ENCODE measurements at places on chromosomes 2 and 18.

- DNase-seq = no peak
These were observed 184.1 kb downstream of the ACKR3 start for GRCh38 chr2:236753606-236754270.

GRCh38 chr2:225637259-225637658, 237.7 kb downstream of the NYAP2 start:
- DNase-seq = no peak

GRCh38 chr2:8418721-8419120, 263.1 kb upstream of the ID2 start:
- no peak for DNase-seq

DNA sequence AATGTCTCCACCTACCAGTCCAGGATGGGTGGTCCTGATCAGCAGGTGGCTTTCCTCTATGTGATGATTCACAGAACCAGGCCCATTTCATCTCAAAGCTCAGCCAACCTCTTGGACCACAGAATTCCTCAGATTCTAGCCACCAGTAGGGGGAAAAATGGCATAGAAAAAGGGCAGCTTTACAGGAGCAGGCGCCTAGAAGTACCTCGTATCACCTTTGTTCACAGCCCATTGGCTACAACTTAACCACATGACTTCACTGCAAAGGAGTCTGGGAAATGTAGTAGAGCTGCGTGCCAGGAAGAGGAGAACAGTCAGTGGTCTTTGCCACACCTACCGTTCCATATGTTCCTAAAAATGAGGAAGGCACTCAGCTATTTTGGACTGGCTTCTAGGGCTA, 62.8 kb upstream of the DTNA start:
- DNase-seq = no peak

GRCh38 chr2:27832396-27832795, 57.8 kb downstream of the RBKS start:
- no peak for DNase-seq

DNA sequence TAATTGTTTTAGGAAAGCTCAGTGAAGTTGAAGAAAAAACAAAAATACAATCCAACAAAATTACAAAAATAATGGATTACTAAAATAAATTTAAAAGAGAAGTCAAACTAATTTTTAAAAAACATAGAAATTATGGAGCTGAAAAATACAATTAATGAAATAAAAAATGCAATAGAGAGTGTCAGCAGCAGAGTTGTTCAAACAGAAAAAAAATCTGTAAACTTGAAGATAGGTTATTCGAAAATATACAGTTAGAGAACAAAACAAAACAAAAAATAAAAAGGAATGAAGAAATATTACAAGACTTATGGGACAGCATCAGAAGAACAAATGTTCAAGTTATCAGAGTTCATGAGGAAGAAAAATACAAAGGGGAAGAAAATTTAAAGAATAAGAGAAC, 114.7 kb downstream of the GULP1 start:
- DNase-seq = no peak

DNA sequence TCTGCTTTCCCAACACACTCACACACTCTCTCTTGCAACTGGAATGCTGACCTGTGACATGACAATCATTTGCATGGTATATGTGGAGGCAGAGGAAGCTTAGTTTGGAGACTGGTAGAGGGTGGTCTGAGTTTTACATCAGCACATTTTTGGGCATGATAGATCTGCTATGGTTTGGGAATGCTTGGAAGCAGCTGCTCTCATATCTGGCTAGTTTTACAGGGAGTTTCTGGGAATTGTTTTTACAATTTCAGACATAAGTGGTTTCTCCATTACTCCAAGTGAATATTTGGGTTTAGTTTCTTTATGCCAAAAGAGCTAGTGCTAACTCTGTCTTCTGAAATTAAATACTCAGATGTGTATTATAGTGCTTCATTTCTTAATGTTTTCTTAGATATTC, 977.6 kb downstream of the SUCLG1 start:
- no peak for DNase-seq

- DNase-seq = no peak
These were observed 109.6 kb upstream of the STPG4 start for GRCh38 chr2:47264686-47265085.

GRCh38 chr2:208493186-208493585, 86.6 kb downstream of the PTH2R start:
- no peak for DNase-seq

DNA sequence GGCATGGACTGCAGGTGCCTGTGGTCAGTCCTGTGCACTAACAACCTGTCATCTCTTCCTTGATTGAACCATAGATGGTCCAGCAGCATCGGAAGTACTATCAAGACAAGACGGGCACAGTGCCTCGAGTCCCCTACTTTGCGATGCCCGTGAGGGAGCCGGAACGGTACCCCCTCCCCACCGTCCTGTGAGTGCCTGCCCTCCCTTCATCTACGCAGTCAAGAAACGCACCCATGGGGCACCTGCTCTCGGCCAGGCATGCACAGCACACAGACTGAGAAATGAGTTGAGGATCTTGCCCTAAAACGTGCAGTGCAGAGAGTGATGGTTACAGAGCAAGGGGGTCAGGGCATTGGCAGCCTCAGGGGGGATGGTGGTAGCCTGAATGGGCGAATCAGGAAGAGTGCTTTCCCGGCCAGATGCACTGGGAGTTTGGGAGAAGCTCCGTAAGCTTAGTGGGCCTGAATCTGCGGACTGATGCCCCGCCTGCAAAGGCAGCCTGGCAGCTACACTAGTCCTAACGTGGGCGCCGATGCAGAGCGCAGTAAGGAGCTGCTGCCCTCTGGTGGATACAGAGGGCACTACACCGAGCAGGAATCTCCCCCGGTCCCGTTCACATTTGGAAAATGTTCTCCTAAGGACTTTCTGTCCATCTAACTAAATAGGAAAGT, 63.6 kb downstream of the CIB4 start:
- peak; percentile 51 for DNase-seq

GRCh38 chr2:33116799-33117198, 170.0 kb downstream of the LTBP1 start:
- no peak for DNase-seq

DNA sequence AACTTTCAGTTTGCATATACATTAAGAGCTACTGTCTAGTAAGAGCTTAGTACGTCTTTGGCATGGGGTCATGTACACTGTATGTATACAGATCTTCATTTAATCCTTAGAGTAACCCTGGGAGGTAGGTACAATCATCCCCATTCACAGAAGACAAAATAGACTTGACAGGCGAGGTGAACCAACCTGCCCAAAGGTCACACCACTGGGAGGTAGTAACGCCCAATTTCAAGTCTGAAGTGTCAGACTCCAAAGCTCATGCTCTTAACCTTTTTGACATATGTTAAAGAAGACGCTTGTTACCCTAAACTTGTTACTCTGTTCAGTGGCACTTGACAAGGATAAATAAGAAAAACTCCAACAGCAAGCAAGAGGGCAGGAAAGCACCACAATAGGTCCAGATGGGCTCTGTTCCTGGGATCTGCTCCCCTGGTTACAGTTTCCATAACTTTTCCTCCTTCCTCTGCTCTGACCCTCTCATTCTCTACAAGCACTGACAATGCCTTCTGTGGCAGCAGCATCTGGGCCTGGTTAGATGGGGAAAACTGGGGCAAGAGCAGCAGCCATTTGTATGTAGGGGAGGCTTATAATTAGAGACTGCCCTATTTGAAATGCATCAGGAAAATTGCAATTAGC, 64.7 kb upstream of the SERTAD2 start:
- DNase-seq = no peak

GRCh38 chr2:140199312-140199711, 1419.1 kb upstream of the NXPH2 start:
- DNase-seq = no peak

DNA sequence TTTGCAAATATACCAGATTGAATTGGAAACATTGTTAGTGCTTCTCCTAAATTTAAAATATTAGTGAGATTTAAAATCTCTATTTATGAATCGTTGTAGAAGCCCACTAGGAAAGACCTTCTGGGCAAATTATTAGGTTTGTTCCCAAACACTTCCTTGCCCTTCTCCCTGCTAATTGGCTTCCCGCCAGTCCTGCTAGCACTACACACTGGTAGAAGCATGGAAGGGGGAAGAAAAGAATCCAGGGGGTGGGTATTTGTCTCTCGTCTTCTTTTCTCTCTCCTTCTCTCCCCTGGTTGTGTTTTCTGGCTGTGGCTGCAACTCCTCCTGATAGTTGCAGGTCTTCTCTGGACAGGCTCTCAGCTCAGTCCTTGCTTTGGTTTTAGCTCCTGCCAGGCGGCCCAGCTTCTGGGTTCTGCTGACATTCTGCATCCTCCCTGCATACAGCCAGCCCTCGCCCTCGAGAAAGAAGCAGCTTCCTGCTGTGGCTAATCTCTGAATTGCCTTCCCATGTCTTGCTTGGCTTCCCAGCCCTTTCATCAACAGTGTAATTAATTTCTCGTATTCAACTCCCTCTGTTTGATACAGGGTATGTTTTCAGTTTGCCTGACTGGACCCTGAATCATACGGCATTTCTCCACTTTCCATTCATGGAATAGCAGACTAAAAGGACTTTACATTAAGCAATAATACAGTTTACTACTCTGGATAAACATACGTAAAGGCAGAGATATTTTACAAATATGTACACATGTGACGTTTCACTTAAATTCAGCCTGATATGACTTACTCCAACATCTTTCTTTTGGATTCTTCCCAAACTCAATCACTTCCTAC, 6.9 kb upstream of the PARD3B start:
- no peak for DNase-seq

- DNase-seq = no peak
These were observed 37.4 kb downstream of the TNP1 start for GRCh38 chr2:216822470-216822869.

Data from T-helper 17 cell (primary cell).